ENCODE measurements at places on chromosomes 13 and 19.

- no peak for DNase-seq
Observed at GRCh38 chr13:80814541-80814940, 473.6 kb upstream of the SPRY2 start.

DNA sequence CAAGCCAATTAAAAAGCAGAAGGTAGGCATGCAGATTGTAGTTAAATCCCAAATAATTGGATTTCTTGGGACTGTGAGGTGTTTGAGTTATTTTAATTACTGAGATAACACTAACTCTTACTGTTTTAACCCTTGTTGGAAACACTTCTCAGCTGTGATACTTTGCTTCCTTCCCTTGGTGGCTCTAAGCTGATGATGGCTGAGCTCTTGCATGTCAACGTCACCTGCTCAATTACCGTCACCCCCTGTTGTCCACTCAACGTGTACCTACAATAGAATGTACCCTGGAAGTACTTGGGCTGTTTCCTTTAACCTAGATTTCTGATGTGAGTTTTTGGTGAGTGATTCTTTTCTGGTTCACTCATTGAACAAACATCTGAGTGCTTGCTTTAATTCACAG, 303.4 kb downstream of the SLC7A1 start:
- DNase-seq: no peak

- DNase-seq: no peak
Observed at GRCh38 chr13:34420702-34421346, 521.2 kb upstream of the NBEA start.

DNA sequence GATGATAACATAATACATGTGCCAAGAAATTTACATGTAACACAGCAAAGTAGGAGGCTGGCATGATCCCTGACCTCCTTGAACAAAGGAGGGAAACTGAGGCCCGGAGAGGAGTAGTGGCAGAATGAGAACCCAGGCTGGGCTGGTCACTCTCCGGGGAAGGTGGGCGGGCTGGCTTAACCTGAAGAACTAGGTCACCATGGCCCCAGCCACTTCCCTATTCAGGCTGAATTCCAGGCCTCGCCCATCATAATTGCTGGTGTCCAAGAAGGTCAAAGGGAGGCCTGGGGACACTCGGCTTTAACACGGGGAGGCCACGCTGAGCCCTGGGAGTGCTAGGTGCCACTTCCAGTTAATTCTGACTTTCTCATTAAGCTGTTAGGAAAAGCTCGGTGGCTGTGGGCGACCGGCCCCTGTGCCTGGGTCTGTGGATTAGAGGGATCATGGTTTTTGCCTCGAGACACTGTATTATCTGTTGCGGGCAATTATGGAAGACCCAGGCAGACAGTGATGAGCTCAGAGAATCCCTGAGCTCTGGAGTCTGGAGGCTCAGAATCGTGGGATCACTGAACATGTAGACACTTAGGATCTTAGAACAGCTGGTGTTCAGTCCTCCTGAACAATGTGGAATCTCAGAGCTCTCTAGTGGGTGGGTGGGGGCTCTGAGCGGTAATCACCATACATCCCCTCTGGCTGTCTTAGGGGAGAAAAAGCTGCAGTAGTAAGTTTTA, 5.0 kb upstream of the TINCR start:
- DNase-seq: no peak

- no peak for DNase-seq
Observed at GRCh38 chr19:45637890-45638667, 1.1 kb downstream of the EML2 start.

GRCh38 chr13:75071395-75071794, 410.6 kb downstream of the TBC1D4 start:
- no peak for DNase-seq

- DNase-seq: no peak
Observed at GRCh38 chr13:99978799-99979452, 2.7 kb upstream of the ZIC2 start.

GRCh38 chr13:45828256-45828968, 23.1 kb downstream of the SIAH3 start:
- no peak for DNase-seq

DNA sequence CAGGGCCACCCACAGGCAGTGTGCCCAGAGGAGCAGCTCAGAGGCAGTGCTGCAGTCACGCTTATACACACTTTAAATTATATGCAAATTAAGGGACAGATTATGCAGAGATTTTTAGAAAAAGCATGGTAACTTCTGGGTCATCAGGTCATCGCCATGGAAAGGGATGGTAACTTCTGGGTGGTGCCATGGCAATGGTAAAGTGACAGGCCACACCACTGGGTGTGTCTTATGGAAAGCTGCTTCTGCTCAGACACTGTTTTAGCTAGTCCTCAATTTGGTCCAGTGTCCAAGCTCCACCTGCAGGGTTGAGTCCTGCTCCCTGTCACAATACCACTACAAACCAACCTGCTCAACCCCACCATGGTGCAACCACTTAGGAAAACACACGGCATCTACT, 29.9 kb upstream of the LSM14A start:
- no peak for DNase-seq

DNA sequence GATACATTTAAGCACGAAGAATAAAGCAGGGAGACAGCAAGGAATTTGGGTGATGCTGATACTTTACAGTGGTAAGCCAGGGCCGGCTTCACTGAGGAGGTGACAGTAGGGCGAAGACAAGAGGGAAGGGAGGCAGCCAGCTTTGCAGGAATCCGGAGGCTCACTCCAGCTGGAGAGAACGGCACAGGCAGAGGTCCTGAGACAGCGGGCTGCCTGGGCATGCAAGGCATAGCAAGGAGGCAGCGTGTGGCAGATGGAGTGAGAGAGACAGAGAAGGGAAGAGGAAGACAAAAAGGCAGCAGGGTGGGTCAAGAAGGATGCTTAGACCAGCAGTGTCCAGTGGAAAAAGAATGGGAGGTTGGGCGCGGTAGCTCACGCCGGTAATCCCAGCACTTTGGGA, 83.2 kb upstream of the WASF3 start:
- DNase-seq: no peak

- no peak for DNase-seq
Observed at GRCh38 chr19:49272204-49272603, 52.8 kb downstream of the SLC6A16 start.

DNA sequence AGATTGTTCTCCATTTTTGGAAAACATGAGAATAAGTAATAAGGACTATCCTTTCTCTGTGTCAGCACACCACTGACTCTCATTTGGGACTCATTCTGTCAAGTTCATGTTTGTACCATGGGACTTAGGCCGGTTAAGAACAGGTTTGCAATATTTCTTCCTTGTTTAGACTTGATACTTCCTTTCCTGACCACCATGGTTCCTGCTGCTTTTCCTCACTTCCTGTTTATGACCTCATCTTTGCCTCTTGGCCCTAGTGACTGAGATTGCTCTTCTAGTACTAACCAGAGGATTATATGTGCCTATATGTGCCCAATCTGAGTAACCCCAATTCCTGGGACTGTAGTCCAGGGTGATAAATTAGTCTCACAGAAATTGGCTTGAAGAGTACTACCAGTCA, 32.5 kb upstream of the NDFIP2 start:
- DNase-seq: no peak

DNA sequence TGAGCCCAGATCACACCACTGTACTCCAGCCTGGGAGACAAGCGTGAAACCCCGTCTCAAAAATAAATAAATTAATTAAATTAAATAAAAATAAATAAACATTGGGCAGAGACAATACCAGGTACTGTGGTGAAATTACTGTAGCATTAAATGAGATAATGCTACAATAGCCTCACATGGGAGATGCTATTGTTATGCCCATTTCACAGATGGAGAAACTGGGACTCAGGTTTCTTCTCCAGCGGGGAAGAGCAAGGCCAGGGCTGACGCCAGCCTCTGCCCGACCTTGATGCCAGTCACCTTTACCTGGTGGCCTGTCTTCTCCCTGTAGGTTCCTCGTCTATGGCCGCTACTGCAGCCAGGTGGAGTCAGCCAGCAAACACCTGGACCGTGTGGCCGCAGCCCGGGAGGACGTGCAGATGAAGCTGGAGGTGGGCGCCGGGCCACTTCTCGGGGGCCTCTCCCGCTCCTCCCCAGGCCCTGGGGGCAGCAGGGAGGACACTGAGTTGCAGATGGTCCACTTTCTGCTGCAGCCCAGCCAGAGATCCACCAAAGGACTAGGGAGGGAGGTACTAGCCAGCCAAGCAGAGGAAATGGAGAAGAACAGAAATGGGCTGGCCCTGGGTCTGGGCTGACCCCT, 53.9 kb downstream of the VAV1 start:
- no peak for DNase-seq

- DNase-seq: no peak
Observed at GRCh38 chr13:89097994-89098393, 1426.8 kb downstream of the SLITRK5 start.

DNA sequence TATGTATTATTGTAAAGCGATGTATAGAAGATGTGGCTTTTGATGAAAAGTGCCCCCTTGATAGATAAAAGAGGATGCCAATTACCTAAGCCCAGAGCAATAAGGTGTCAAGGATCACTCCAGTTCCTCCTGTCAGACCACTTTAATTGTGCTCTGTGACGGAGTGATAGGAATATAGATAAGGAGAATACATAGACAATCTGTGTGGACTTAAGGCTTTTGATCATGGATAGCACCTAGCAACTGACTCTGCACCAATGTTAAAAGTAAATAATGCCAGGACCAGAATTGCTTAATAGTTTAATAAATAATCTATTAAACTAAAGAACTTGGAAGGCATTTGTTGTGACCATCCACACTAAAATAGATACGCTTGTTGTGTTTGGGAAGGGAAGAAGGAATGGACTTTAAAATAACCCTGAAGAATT, 390.7 kb upstream of the ARGLU1 start:
- DNase-seq: no peak

GRCh38 chr13:112159575-112160547, 92.9 kb downstream of the SOX1 start:
- DNase-seq: no peak

DNA sequence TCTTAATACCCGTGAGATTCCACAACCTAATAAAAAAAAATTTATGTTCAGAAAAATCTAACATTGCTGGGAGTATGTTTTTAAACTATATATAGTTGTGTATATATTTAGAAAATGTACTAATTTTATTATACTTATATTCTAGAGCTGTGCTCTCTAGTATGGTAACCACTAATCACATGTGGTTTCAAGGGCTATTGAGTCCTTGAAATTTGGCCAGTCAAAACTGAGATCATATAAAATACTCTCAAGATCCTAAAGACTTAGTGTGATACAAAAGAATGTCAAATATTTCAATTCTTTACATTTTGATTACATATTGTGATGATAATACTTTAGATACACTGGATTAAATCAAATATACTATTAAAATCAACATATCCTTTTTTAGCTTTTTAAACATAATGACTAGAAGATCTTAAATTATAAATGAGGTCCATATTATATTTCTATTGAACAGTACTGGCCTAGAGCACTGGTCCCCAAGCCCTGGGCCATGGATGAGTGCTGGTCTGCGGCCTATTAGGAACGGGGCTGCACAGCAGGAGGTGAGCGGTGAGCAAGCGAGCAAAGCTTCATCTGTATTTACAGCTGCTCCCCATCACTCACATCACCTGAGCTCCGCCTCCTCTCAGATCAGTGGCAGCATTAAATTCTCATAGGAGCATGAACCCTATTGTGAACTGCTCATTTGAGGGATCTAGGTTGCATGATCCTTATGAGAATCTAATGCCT, 176.5 kb upstream of the NBEA start:
- no peak for DNase-seq

- peak; percentile 73 for DNase-seq
Observed at GRCh38 chr19:39406656-39407409, at the start of gene ZFP36. ZFP36 (plus strand) TSS chr19:39406847; CDS start chr19:39406905, 58 bp downstream.

GRCh38 chr19:10230861-10231611, at the start of gene S1PR2:
S1PR2 (minus strand) TSS chr19:10231331; CDS start chr19:10224905, 6,426 bp downstream.
- DNase-seq: no peak

GRCh38 chr13:64639206-64639605, 2590.9 kb downstream of the PCDH9 start:
- DNase-seq: no peak

All from midbrain (tissue), 1 donor.